ENCODE measurements at places on chromosomes 7 and 10. TPM values are rescaled to one million over a fixed set of nuclear protein-coding genes. Genes with fewer than 3 reads are reported as not detected.
A peak's percentile ranks its signal among the peaks of the same experiment; 100 is the strongest.

GRCh38 chr10:807958-808353, 118.5 kb upstream of the DIP2C start:
- no peak for DNase-seq

GRCh38 chr7:129122078-129122750, 22.3 kb upstream of the TSPAN33 start:
- DNase-seq, result no peak

GRCh38 chr7:125423458-125424155, 494.0 kb upstream of the POT1 start:
- DNase-seq, result peak; percentile 94

GRCh38 chr7:64192148-64192704, 14.8 kb upstream of the ZNF735 start:
- no peak for DNase-seq

- no peak for DNase-seq
Measured at GRCh38 chr7:155295511-155295910, 2.2 kb upstream of the INSIG1 start.

DNA sequence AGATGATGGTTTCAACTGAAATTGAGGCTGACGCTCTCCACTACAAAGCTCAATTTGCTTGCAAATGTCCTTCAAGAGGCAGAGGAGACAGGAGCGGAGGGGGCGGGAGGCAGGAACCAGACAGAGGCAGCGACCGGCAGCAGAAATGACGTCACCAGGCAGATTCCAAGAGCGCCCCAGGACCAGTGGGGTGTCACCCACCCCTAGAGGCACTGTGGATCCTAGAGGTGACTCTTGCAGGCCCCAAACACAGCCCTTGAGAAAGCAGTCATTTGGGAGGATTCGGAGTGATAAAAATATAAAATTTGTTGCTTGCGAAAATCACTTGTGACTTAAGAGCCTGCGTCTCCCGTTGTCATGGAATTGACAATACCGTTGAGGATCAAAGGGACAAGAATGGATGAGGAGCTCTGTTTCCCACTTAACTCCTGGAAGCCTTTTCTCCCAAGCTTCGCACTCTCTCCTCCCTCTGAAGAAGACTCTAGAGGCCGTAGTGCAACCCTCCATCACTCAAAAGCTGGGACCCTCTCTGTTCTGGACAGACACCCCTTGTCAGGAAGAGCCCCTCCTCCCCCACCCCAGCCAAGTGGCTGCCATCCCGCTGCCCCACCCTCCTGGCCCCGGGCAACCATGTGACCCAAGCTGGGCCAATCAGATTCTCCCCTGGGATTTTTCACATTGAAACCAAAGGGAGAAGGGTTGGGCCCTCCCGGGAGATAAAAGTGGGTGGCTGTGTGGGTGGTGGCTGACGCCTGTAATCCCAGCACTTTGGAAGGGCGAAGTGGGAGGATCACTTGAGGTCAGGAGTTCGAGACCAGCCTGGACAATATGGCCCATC, 16.3 kb upstream of the SLC29A4 start:
- no peak for DNase-seq

GRCh38 chr10:131781076-131781475, 119.7 kb upstream of the PPP2R2D start:
- no peak for DNase-seq

GRCh38 chr10:42933448-42934340, 143.2 kb upstream of the RET start:
- peak; percentile 21 for DNase-seq

GRCh38 chr7:34952822-34953221, 84.5 kb downstream of the DPY19L1 start:
- no peak for DNase-seq

GRCh38 chr10:129323879-129324278, 143.2 kb upstream of the MGMT start:
- DNase-seq, result no peak

- no peak for DNase-seq
Measured at GRCh38 chr10:73494877-73495225, 973 bp downstream of the PPP3CB start.

GRCh38 chr7:157528785-157529341, 192.1 kb downstream of the DNAJB6 start:
- no peak for DNase-seq

GRCh38 chr10:101272229-101272868, 43.1 kb upstream of the LBX1 start:
- peak; percentile 70 for DNase-seq

DNA sequence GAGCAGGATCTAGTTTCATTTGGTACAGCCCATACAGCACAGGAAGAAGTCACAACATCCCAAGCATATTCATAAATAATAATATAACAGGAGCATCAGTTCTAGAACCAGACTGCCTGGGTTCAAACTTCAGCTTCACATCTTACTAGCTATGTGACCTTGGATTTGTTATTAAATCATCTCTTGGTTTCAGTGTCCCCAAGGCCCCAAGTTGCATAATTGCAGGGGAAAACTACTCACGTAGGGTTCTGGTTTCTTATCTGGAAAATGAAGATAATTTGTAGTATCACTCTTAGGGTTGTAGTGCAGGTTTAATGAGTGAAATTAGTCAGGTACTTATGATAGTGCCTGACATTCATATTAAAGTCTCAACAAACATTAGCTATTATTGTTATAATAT, 5.5 kb upstream of the IQUB start:
- DNase-seq, result no peak

DNA sequence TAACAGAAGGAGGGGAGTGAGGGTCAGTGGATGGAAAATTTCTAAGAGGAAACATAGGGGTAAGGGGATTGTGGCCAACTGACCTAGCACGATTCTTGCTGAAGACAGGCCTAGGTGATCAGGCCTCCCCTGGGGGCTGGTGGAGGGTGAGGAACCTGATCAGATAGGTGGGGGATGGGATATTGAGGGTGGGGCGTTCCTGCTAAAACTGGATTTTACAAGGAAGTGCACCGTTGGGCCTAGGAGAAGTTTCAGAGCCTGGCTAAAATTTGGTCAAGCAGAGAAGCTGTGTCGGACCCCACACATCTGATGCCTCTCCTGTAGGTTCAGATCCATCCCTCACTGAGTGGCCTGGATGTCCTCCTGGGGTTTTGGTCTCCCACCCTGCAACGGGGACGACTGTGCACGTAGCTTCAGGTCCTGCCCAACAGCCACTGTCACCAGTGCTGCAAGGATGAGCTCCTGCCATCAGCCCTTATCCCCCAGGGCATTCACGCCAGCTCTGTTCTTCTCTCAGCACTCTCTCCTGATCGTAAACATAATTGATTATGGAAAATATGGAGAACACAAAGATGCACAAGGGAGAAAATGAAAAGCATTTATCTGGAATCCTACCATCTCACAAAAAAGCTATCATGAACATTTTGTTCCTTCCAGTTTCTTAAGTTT, 89.9 kb downstream of the ADCY1 start:
- no peak for DNase-seq

- peak; percentile 61 for DNase-seq
Measured at GRCh38 chr10:119368991-119369869, 161.9 kb downstream of the GRK5 start.

GRCh38 chr7:8380130-8380529, 53.3 kb upstream of the NXPH1 start:
- no peak for DNase-seq

DNA sequence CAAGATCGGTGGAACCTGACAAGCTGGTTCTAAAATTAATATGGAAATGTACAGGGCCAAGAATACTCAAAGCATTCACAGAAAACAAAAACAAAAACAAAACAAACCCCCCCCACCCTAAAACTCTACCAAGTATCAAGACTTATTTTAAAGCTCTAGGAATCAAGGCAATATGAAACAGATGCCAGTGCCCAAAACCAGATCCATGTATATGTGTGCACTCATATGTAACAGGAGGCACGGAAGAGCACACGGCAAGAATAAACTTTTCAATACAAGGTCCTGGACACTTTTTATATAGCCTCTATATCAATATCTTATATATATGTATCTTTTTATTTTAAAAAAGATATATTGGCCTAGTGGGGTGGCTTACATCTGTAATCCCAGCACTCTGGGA, 35.5 kb downstream of the KDM7A start:
- DNase-seq, result no peak

- no peak for DNase-seq
Measured at GRCh38 chr10:33307835-33308234, 26.6 kb downstream of the NRP1 start.

DNA sequence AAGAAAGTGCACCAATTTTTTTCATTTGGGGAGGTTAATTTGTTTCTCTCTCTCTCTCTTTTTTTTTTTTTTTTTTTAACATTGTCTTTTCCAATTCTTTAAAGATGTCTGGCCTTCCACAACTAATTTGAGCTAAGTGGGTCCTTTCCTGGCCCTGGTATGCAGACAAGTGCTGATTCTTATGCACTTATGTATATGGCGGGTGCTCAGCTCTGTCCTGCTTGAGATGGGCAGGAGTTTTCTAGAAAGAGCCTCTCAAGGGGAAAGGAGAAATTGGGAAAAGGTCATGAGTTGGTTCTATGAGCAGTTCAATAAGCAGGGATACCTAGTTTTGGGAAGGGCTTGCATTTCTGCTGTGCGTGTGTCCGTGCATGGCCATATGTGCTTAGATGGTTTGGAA, 67.8 kb upstream of the NPVF start:
- DNase-seq, result no peak

- peak; percentile 34 for DNase-seq
Measured at GRCh38 chr10:28587270-28587969, 54.5 kb downstream of the WAC start.

- no peak for DNase-seq
Measured at GRCh38 chr7:41915871-41916270, 213.0 kb upstream of the INHBA start.

DNA sequence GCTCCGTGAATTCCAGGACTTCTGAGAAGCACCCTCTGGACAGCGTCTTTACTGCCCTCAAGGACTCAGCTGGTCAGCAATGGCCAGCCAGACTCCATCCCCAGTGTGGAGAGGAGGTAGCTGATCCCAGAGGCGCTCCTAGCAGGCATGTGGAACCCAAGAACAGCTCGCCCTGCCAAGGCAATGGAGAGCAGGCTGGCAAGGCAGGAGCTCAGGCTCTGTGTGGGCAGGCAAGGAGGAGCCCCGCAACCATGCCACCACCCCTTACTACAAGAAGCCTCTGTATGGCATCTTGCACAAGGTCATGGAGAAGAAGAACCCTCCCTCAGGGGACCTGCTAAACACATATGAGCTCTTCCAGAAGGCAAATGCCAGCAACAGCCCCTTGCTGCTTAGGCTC, 34.4 kb upstream of the SGMS1 start:
- DNase-seq, result no peak

DNA sequence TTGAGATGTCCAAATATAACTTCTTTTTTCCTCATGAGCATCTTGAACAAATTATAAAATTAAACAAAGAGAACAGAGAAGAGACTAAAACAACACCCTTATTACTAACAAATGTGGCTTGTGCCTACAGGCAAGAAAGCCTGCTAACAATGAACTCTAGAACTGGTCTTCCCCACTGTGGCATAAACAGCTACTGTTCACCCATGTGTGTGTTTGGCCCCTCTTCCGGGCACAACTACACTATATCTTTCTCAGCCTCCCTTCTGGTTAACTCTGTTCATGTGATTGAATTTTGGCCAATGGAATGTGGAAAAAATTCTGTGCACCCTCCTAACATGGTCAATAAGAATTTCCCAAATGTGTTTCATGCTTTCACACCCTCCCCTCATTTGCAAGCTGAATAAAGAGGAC, 117.0 kb downstream of the KBTBD2 start:
- no peak for DNase-seq

DNA sequence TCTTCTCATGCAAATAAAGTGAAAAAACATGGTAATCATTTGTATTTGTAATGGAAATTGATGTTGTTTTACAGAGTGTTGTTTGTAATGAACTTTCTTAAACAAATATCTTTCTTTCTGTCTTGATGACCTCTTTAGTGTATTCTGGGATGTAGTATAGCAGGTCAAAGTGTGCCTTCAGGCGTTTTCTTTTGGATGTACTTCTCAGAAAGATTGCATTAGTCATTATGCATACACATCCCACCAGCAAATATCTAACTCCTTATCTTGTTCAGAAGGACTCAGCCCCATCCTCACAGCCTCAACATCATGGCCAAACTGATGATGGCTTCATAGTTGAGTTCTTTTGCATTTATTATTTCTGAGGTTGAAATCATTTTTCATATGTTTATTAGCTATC, 124.7 kb downstream of the LRRC18 start:
- DNase-seq, result no peak

SFTPA1 gene
- not detected for polyA plus RNA-seq

ATOH7 gene
- polyA plus RNA-seq, result not detected

AGAP5 gene
- 4.9 TPM for polyA plus RNA-seq

GARIN1A gene
- 0.65 TPM for polyA plus RNA-seq

CDNF gene
- 0.25 TPM for polyA plus RNA-seq

SFTPD gene
- not detected for polyA plus RNA-seq

MMD2 gene
- not detected for polyA plus RNA-seq
